ENCODE measurements at places on chromosomes 2 and 18.

GRCh38 chr2:238151628-238152235 is 7.0 kb upstream of the ERFE start:
- DNase-seq = no peak

- DNase-seq = no peak
These were observed 10.9 kb downstream of the ANKRD23 start for GRCh38 chr2:96832754-96833507.

GRCh38 chr2:27891673-27892105 is 1.2 kb downstream of the BABAM2 start:
- no peak for DNase-seq

DNA sequence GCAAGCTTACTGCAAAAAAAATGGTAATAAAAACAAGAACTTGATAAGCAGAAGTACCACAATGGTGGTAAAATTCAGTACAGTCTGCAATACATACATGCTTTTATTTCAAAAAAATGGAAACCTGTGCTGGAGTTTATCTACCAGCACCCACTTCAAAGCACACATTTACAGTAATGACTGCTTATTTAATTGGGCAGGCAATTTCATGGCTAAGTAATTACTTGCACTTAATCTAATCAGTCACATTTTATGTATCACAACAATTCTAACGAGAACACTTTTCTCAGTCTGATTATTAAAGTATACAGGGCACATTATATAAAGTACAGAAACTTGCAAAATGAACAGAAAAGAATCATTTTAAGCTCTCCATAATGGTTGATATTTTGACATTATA is 5.2 kb downstream of the APCDD1 start:
- no peak for DNase-seq

GRCh38 chr18:76351961-76352581 is 143.0 kb downstream of the ZNF516 start:
- no peak for DNase-seq

- no peak for DNase-seq
These were observed 145.8 kb downstream of the MCFD2 start for GRCh38 chr2:46769809-46770208.

GRCh38 chr18:78992041-78993011 is 12.7 kb downstream of the SALL3 start:
- no peak for DNase-seq

GRCh38 chr18:23131693-23132319 is 3.5 kb upstream of the CABLES1 start:
- DNase-seq = no peak

- no peak for DNase-seq
These were observed 29.9 kb upstream of the ALKAL2 start for GRCh38 chr2:317501-318424.

GRCh38 chr2:142190805-142191204 is 60.0 kb upstream of the LRP1B start:
- no peak for DNase-seq

GRCh38 chr2:63819765-63820717 is 21.7 kb upstream of the UGP2 start:
- DNase-seq = no peak

GRCh38 chr2:199552141-199552540 is 94.4 kb upstream of the SATB2 start:
- no peak for DNase-seq

- DNase-seq = no peak
These were observed 24.6 kb upstream of the RPL31 start for GRCh38 chr2:100977511-100977910.

GRCh38 chr2:188495969-188496431 is 204.3 kb downstream of the GULP1 start:
- DNase-seq = no peak

DNA sequence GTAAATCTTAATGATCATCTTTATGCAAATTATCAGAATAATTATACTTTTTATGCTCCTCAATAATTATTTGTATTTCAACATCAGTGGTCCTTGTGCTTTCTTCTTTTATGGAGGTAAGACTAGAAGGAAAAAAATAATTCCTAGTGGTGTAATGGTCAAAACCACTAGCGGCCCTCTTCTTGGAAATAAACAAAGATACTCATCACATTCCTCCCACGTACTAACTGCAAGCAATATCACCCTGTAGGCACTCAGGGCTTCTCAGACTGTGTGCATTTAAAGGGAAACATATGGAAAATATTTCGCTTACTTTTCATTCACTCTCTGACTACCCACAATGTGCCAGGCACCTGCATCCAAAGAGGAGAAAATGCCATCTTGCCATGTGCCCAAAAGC is 263.7 kb downstream of the DOK6 start:
- no peak for DNase-seq

- no peak for DNase-seq
These were observed 62.6 kb upstream of the RAB12 start for GRCh38 chr18:8546677-8547076.

- no peak for DNase-seq
These were observed 245.3 kb downstream of the TFCP2L1 start for GRCh38 chr2:121039679-121040078.

GRCh38 chr2:43106559-43107527 is 119.6 kb downstream of the ZFP36L2 start:
- DNase-seq = peak; percentile 37

- peak; percentile 21 for DNase-seq
These were observed 57.1 kb downstream of the RMDN2 start for GRCh38 chr2:37982147-37982582.

GRCh38 chr2:168207851-168208250 is 39.5 kb downstream of the STK39 start:
- DNase-seq = no peak

DNA sequence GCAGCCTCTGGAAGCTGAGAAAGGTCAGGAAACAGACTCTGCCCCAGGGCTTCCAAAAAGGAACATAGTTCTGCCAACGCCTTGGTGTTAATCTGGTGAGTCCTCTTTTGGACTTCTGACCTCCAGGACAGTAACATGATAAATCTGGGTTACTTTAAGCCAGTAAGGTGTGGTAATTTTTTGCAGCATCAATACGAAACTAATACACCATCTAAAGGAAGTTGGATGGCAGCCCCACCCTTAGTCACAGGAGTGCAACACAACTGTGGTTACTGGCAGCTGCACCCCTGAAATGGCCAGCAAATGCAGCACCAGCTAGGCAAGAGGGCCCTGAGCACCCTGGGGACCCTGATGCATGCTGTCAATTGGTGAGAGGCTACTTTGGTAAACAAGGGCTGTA is 25.8 kb downstream of the CREG2 start:
- DNase-seq = no peak

DNA sequence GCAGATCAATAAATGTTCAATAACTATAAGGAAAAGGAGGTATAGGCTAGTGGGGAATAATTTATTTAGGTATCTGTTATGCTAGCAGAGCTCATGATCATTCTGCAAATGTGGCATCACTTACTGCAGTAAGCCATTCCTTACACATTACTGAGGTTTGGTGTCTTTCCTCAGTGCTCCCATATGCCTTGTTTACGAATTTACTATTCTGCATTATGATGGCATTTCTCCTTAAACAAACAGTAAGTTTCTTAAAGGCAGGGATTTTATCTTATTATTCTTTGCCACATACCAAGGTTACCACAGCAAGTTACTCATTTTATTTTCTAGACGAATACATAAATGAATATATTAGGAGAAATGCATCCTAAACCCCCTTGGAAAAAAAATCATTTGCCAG is 88.4 kb downstream of the DSEL start:
- DNase-seq = no peak

GRCh38 chr2:221943076-221943810 is 355.6 kb downstream of the PAX3 start:
- DNase-seq = no peak

GRCh38 chr2:52264488-52264887 is 1232.6 kb upstream of the NRXN1 start:
- no peak for DNase-seq

DNA sequence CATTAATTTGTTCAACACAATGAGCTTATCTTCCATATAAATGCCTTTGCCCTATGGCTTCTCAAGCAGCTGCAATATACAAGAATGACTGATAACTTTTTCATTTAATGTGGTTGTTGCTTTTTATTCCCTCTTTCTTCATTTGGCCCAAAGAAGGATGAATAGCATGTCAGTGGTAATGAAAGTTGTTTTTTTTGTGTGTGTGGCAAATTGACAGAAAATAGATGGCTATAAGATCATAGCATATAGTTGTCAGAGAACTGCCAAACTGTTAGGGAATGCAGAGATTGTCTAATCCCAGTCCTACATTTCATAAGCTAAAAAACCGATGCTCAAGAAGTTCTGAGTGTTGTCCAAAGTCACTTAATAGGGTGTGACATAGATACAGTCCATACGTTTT is 244.3 kb downstream of the ACTR3 start:
- no peak for DNase-seq

DNA sequence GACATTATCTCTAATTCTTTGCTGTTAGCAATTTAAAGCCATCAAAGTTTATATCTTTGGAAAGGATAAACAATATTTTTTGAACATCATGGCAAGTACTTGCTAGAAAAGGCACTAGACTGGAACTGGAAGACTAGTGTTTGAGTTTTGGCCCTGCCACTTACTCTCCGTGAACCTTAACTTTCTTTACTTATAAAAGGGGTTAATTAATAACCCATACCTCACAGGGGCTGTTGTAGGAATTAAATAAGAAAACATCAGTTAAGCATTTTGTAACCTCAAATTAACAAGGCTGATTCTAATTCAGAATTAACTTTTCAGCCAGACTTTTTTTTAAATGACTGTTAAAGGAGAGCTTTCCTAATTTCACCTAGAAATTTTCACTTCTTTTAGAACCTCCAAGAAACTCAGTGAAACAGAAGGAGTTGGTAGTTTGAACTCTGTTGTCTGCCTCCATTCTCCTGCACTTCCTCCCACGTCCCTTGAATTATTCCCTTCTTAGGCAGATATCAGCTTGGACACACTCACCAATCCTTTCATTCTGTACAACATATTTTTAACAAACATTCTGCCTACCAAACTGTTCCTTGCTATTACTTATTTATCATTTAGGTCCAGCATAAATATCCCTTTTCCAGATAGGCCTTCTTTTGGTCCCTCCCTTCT is 79.5 kb downstream of the COX7A2L start:
- DNase-seq = no peak

DNA sequence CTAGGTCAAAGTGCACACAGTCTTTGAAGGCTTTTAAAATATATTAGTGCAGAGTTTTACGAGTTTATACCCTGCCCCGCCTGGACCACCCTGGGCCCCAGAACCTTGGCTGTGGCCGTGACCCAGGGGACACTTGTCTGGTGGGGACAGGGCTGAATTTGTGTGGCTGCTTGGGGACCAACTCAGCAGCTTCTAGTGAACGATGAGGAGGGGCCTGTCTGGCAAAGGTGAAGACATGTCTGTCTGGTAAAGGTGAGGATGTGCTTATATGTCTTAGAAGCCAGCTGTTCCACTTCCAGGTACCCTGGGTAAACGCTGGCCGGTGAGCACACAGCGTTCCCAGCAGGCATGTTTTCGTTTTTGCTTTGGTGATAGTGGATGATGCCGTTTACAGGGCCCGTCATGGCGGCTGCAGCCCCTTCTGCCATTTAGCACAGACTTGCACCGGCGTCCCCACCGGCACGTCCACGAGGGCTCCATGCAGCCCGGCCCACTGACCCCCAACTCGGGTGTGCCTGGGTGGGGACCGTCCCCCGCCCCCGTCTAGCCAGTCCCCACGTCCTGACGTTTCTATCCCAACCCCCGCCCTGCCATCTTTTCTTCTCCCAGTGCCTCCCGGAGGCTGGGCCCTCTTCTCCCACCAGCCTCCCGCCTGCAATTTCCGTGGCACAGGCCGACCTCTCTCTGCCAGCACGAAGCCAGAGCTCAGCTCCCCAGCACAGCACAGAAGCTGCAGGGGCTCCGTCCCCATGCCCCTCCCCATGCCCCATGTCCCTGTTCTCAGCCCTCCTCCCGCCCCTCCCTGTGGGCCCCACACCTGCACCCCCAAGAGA is 67.8 kb downstream of the SLC66A2 start:
- DNase-seq = no peak

GRCh38 chr2:134320930-134321329 is 67.1 kb downstream of the MGAT5 start:
- no peak for DNase-seq

GRCh38 chr2:59824314-59824713 is 729.1 kb downstream of the BCL11A start:
- DNase-seq = no peak

GRCh38 chr18:77088963-77089722 is 43.4 kb downstream of the MBP start:
- DNase-seq = no peak

DNA sequence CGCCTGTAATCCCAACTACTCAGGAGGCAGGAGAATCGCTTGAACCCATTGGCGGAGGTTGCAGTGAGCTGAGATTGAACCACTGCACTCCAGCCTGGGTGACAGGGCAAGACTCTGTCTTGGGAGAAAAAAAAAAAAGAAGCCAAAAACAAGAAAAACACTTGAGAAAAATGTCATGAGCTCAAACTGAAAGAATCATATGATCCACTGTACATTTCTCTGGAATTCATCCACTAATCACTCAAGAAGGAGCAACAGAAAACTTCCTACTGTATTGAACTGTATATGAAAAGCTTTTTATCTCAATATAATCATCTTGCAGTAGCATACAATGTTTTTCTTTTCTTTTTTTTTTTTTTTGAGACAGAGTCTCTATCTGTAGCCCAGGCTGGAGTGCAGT is 40.4 kb downstream of the EPG5 start:
- DNase-seq = no peak

GRCh38 chr2:130183512-130184373 is 1.7 kb downstream of the MZT2B start:
- peak; percentile 54 for DNase-seq

DNA sequence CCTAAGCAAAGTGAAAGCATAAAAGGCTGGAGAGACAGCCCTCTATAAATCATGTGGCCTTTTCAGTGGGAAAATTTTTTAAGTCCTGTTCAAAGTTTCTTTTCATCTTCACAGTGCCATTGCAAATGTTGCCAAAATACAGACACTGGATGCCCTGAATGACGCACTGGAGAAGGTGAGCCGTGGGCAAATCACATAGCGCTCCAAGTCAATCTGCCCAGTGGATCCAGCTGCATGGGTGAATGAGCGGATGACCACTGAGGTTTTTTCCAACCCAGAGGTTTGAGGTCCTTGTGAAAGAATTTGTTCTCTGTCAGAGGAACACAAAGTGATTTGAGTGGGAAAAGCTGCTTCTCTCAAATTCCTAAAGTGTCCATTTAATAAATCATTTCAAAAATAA is 11.8 kb downstream of the DAPL1 start:
- no peak for DNase-seq

GRCh38 chr2:160408959-160409291 is 84.7 kb downstream of the RBMS1 start:
- DNase-seq = no peak

GRCh38 chr18:11387880-11388279 is 221.5 kb upstream of the SLC35G4 start:
- no peak for DNase-seq

DNA sequence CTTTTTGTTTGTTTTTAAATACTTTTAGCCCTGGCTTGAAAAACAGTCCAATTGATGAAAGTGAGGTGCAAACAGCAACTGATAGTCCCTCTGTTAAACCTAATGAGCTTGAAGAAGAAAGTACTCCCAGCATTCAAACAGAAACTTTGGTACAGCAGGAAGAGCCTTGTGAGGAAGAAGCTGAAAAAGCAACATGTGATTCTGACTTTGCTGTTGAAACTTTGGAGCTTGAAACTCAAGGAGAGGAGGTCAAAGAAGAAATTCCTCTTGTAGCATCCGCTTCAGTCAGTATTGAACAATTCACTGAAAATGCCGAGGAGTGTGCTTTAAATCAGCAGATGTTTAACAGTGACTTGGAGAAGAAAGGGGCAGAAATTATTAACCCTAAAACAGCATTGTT is 30.6 kb upstream of the DYSF start:
- DNase-seq = no peak

Measured in anterior cingulate cortex (tissue), 58 donors.